ENCODE measurements at places on chromosomes 3 and 15. TPM values are rescaled to one million over a fixed set of nuclear protein-coding genes. Genes with fewer than 3 reads are reported as not detected.

The BCHE gene
- polyA plus RNA-seq = 66.7 TPM

The CRYGS gene
- polyA plus RNA-seq = 3.5 TPM

The NFKBIZ gene
- polyA plus RNA-seq = 2.4 TPM

The CHL1 gene
- 2.2 TPM for polyA plus RNA-seq

The PPIB gene
- polyA plus RNA-seq = 256 TPM

- peak; percentile 80 for DNase-seq
These were observed 36.5 kb upstream of the RAB11A start for GRCh38 chr15:65832549-65833364.

- DNase-seq = no peak
These were observed 10.4 kb downstream of the NR2F2 start for GRCh38 chr15:96340598-96341512.

Data from forelimb muscle (tissue), 1 donor.